ENCODE measurements at places on chromosomes 3 and 15.

DNA sequence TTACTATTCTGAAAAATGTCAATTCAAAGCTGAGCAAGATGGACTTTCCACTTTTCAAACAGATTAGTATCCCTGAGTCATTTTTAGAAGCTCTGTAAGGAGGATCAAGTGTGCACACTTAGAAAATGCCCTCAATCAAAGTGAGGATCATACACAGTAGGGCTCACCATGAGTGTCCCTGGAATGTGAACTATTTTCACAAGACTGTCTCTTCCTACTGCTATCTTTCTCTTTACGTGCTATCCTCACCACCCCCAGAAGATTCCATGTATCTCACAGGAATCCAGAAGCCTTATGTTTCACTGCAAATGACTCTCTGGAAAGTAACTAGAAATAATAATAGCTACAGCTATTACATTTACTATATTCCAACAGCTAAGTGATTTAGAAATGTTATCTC is 349.9 kb upstream of the TGFBR2 start:
- H3K4me3 ChIP-seq = no peak overlapping the region
- peaks cover 2% of the 10 kb centered on the region for H3K4me1 ChIP-seq
- no peak overlapping the region for H3K27ac ChIP-seq
- DNase-seq = no peak

- peaks cover 6% of the 10 kb centered on the region for H3K36me3 ChIP-seq
- H3K4me1 ChIP-seq = peaks cover 3% of the 10 kb centered on the region
- no peak for DNase-seq
- H3K4me3 ChIP-seq = no peak overlapping the region
- H3K27ac ChIP-seq = no peak overlapping the region
Measured at GRCh38 chr3:136350132-136350531, 100.0 kb downstream of the PCCB start.

DNA sequence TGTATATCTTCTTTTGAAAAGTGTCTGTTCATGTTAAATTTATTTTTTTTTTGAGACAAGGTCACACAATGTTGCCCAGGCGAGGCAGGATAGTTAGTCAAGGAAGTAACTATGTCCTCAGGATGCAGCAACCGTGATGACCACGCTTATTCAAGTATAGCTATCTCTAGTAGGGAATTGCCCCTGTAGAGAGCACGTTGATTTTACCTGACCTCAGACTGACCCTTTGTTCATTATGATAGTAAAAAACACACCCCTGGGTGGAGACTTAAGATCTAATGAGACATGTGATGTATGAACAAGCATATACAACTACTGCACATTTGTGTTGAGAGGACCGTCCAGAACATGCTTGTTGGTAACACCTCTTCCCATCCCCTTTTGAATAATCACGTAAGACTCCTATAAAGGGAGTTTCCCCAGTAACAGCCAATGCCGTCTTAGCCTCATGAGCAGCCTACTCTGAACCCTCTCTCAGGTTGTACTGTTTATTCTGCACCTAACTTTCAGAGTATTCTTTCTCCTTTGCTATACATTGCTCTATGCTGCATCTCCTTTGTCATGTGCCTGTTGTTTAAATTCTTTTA is 32.9 kb downstream of the ZNF621 start:
- H3K4me1 ChIP-seq = peaks cover 2% of the 10 kb centered on the region
- peaks cover 8% of the 10 kb centered on the region for H3K27me3 ChIP-seq
- H3K36me3 ChIP-seq = peaks cover 4% of the 10 kb centered on the region
- no peak for DNase-seq
- no peak overlapping the region for H3K4me3 ChIP-seq
- H3K27ac ChIP-seq = no peak overlapping the region

DNA sequence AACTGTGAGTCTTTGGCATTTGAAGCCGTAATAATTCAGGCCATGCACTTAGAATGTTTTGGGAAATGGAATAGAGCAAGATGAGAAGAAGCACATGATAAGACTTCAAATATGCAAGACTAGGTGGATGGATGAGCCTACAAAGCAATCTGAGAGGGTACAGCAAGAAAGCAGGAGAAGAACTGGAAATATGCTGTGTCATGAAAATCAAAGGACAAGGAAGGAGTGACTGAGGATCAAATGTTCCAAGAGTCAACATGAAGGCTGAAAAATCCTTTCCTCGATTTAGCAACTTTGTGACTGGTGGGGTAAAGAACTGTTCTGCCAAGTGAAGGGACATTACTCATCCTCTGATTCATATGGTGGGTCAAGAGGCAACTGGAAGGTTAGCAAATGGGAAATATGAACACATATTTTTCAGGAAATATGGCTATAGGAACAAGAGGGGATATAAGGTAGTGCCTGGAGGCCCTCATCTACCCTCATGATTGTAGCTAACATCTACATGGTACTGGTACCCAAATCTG is 803.7 kb upstream of the ARRDC4 start:
- no peak overlapping the region for H3K27ac ChIP-seq
- no peak for DNase-seq
- H3K4me1 ChIP-seq = no peaks in the 10 kb centered on the region

DNA sequence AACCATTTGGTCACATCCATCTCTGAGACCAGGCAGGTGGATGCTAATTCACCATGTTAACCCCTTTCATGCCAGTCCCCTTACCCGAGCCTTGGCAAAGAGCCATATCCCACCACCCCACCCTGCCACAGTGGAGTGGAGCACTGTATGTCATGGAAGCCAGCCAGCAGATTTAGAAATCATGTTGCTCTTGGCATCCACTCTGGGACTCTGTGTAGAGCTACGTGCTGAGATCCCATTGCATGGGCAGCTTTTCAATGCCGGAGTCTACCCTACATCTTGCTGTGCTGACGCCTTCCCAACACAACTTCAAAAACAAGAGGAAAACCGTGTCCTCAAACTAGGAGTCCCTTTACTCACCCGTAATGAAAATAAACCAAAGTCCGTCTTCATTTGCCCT is 131.0 kb downstream of the NTRK3 start:
- peaks cover 28% of the 10 kb centered on the region for H3K27me3 ChIP-seq
- H3K4me1 ChIP-seq = no peaks in the 10 kb centered on the region
- H3K4me3 ChIP-seq = no peak overlapping the region
- no peak for DNase-seq
- H3K36me3 ChIP-seq = no peaks in the 10 kb centered on the region

GRCh38 chr3:113437411-113437810 is 3.9 kb downstream of the CFAP44 start:
- H3K4me3 ChIP-seq = no peak overlapping the region
- H3K36me3 ChIP-seq = peaks cover 12% of the 10 kb centered on the region
- H3K27ac ChIP-seq = no peak overlapping the region
- no peak for DNase-seq
- no peaks in the 10 kb centered on the region for H3K27me3 ChIP-seq

DNA sequence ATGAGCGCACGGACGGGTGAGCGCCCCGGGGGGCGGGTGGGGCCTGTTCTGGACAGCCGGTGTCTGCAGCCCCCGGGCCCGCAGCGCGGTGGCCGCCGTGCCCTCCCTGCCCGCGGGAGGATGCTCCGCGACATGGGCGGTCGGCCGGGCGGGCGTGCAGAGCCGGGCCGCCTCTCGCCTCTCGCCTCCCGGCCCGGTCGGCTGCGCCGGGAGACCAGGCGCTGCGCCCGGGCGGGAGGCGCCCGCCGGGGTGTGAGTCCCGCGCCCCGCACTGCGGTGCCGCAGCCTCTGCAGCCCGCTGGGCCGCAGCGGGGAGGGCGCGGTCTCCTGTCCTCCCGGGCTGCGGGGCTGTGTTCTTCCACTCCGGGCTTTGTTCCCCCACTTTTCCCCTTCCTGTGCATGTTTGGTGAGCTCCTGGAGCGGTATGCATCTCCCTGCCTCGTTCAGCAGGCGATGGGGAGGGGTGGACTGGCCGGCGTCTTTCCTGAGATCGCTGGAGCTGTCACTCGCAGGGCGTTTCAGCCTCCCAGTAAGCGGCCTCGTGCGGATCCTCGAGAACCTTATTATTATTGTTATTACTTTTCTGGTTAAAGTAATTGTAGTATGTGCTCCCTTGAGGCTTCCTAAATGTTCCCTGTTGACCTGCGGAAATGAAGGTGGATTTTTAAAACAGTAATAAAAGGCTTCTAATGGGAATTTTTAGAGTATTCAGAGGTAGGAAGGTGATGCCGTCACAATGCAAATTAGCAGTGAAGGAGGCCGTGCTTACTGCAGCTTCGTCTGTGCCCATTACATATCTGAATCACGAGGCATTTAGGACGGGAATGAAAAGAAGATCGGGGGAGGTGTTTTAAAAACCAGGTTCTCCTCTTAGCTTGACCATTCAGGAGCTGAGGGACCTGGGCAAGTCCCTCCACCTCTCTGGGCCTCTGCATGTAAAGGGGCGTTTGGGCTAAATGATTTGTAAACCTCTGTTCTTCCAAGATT is 593 bp downstream of the TMOD2 start:
- peaks cover 40% of the 10 kb centered on the region for H3K4me1 ChIP-seq
- H3K27ac ChIP-seq = peak overlapping the region; percentile 47
- no peaks in the 10 kb centered on the region for H3K27me3 ChIP-seq
- H3K36me3 ChIP-seq = peaks cover 2% of the 10 kb centered on the region
- H3K4me3 ChIP-seq = peak overlapping the region; percentile 91

DNA sequence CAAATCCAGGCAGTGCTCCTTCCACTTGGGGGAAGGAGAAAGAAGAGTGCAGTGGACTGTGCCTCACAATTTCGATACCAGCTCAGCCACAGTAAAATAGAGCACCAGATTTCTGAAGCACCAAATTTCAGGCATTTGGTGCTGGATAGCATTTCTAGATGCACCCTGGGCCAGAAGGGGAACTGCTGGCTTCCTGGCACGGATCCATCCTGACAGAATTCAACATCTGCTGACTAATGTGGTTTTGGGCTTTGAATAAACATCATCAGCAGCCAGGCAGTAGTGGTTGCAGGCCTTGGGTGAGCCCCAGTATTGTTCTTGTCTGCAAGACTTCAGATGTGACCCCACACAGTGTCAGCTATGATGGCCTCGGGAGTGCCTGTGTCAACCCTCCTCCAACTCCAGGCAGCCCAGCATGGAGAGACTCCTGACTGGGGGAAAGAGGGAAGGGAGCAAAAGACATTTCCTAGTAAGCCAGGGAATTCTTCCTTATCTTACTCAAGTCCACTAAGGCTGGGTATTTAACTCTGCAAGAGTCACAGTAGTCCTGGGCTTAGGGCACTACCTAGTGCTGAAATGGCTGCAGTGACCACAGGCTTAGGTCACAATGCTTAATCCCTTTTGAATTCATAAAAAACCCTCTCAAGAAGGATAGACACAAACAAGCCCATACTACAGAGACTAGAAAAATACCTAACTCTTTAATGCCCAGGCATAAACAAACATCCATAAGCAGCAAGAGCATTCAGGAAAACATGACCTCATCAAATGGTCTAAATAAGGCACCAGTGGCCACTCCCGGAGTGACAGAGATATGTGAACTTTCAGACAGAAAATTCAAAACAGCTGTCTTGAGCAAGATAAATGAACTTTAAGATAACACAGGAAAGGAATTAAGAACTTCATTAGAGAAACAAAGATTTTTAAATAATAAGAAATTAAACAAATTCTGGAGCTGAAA is 74.7 kb downstream of the SPATA16 start:
- no peak overlapping the region for H3K27ac ChIP-seq
- H3K4me3 ChIP-seq = no peak overlapping the region
- DNase-seq = no peak
- H3K4me1 ChIP-seq = no peaks in the 10 kb centered on the region
- no peaks in the 10 kb centered on the region for H3K27me3 ChIP-seq

GRCh38 chr3:63538919-63539318 is 113.6 kb upstream of the SNTN start:
- H3K27me3 ChIP-seq = no peaks in the 10 kb centered on the region
- no peaks in the 10 kb centered on the region for H3K36me3 ChIP-seq
- no peak overlapping the region for H3K4me3 ChIP-seq
- no peaks in the 10 kb centered on the region for H3K4me1 ChIP-seq

- H3K36me3 ChIP-seq = peaks cover 3% of the 10 kb centered on the region
- H3K27ac ChIP-seq = peak overlapping the region; percentile 99
- DNase-seq = no peak
- peak overlapping the region; percentile 100 for H3K4me3 ChIP-seq
Measured at GRCh38 chr3:39146611-39147591, 6.5 kb downstream of the CSRNP1 start.

- peak overlapping the region; percentile 95 for H3K4me3 ChIP-seq
- peaks cover 36% of the 10 kb centered on the region for H3K4me1 ChIP-seq
- H3K27me3 ChIP-seq = peaks cover 17% of the 10 kb centered on the region
Measured at GRCh38 chr3:49803465-49804140, 542 bp downstream of the INKA1 start.

DNA sequence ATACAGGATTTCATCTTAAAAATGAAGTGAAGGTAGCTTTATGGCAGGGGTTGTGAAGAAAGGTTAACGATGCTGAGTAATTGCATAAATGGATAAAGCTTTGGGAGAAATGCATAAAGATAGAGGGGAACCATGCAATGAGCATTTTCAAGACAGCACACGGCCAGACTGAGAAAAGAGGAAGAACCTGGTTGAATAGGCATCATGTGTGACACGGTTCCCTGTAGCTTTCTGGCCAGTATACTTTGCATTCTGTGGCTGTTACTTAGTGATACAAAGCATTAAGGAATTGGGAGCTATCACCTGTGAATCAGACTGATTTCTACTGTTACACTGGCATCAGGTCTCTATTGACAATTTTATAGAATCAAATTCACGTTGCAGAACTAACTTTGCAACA is 33.3 kb downstream of the NR2C2 start:
- H3K4me1 ChIP-seq = peaks cover 23% of the 10 kb centered on the region
- peaks cover 2% of the 10 kb centered on the region for H3K36me3 ChIP-seq
- H3K27ac ChIP-seq = no peak overlapping the region
- no peak for DNase-seq
- no peaks in the 10 kb centered on the region for H3K27me3 ChIP-seq

- H3K27ac ChIP-seq = peak overlapping the region; percentile 94
- DNase-seq = no peak
- H3K4me3 ChIP-seq = peak overlapping the region; percentile 77
Measured at GRCh38 chr3:51673802-51674654, 3.0 kb downstream of the TEX264 start.

DNA sequence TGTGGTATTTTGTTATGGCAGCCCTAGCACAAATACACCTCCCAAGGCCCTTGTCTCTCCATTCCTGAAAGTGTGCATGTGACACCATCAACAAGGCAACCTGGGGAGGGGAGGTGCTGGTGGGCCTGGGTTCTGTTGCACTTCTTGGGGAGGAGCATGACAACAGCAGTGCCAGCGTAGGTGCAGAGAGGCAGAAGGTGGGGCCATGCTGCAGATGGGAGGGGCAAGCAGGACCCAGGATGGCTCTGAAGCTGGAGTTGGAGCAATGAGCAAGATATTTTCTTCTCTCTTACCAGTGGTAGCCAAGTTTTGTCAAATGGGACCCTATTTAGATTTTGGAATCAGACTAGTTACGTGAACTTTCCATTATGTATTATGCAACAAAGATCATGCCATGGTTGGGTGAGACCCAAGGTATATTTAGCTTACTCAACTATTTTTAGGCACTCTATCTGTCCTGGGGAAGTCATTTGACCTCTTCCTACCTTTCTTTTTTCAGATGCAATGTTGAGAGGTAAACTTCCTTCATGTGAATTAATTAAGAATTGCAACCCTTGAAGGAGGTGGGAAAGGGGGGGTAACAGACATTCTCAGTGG is 3.4 kb downstream of the FYCO1 start:
- no peaks in the 10 kb centered on the region for H3K27me3 ChIP-seq
- no peak for DNase-seq

All from T-helper 17 cell (primary cell).